ENCODE measurements at places on chromosomes 2 and 18.

- no peak for DNase-seq
Observed at GRCh38 chr2:182456784-182457183, 29.9 kb upstream of the PDE1A start.

- no peak for DNase-seq
Observed at GRCh38 chr18:76491473-76491775, 3.6 kb downstream of the ZNF516 start.

DNA sequence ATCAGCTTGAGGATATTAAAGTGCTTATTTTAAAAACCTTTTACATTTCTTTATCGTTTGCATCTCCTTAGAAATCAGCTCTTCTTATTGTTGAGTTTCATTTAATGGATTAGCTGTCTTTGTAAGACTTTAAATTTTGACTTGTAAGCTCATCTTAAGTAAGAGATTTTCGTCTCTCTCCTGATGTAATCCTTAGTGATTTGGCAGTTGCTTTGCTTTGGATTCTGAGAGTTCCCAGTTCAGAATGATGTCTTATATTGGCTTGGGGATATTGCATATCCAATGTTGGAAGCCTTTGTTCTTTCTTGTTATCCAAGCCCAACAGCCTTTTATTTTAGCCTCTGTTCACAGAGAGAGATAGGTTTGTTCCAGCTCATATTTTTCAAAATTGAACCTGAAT, 212.1 kb downstream of the ARL6IP6 start:
- no peak for DNase-seq

DNA sequence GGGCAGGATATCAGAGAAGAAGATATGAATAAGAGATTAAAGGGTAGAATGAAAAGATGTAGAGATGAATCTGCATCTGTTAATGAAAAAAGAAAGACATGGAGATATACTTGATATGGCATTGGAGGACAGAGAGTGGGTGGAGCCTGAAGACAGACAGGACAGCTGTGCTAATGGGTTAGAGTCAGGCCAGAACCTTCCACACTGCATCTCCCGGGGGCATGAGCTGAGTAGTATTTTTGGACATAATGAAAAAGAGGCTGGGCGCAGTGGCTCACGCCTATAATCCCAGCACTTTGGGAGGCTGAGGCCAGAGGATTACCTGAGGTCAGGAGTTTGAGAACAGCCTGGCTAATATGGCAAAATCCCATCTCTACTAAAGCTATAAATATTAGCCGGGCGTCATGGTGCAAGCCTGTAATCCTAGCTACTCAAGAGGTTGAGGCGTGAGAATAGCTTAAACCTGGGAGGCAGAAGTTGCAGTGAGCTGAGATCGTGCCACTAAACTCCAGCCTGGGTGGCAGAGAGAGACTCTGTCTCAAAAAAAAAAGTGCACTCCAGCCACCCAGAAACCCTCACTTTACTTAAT, 11.4 kb downstream of the FLACC1 start:
- no peak for DNase-seq

DNA sequence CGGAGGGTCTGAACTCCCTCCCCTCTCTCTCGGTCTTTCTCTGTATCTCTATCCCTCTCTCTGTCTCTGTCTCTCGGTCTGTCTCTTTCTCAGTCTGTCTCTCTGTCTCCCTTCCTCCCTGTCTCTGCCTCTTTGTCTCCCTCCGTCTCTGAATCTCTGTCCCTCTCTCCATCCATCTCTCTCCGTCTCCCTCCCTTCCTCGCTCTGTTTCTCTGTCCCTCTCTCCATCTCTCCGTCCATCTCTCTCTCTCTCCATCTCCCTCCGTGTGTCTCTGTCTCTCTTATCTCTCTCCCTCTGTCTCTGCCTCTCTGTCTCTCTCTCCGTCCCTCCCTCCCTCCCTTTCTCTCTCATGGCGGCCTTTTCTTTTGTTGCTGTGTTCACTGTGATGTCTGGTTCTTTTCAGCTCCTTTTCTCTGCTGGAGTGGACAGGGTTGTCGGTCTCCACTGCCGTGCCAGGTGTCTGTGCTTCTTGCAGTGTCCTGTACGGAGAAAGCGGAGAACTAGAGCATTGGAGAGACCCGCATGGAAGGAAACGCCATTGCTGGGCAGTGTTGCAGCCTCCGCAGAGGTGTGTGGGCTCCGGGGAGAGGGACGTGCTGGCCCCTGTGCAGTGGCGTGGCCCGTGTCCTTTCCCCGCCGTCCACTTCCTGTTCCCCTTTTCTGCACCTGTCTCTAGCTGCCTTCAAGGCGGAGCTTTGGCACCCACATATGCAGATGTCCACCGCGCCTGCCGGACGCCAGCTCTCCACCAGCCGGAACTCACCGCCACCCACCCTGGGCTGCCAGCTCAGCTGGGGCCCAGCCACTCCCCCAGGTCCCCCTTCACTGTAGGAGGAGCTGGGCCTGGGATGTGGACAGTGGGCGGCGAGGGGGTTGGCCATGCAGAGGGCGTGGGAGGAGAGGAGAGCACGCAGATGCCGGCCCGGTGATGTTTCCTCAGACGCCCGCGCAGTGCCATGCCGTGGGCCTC, 113.1 kb downstream of the NFATC1 start:
- DNase-seq, result no peak

GRCh38 chr2:200534572-200534971, 8.6 kb downstream of the SGO2 start:
- DNase-seq, result no peak

- DNase-seq, result no peak
Observed at GRCh38 chr18:48535956-48536355, 2.9 kb upstream of the CTIF start.

DNA sequence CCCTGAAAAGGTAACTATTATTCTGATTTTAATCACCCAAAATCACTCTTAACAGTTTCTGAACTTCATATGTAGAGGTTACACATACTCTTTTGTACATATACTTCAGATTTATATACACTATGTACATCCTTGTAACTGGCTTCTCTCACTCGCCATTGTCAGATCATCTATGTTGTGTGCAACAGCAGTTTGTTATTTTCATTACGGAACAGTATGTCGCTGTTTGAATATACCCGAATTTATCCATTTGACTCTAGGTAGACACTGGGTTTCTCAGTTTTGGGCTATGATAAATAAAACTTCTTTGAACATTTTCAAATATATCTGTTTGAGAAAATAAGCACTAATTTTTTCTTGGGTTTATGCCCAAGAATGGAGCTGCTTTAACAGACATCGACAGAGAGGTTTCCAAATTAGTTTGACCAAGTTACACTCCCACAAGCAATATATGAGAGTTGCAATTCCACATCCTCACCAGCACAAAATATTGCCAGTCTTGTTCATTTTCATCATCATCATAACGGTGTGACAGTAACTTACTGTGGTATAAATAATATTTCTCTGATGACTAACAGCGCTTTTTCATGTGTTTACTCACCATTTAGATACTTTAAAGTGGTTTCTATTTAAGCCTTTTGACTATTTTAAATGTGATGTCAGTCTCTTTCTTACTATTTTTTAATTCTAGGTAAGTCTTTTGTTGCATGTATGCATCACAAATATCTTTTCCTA, 80.9 kb downstream of the SMC6 start:
- DNase-seq, result no peak

DNA sequence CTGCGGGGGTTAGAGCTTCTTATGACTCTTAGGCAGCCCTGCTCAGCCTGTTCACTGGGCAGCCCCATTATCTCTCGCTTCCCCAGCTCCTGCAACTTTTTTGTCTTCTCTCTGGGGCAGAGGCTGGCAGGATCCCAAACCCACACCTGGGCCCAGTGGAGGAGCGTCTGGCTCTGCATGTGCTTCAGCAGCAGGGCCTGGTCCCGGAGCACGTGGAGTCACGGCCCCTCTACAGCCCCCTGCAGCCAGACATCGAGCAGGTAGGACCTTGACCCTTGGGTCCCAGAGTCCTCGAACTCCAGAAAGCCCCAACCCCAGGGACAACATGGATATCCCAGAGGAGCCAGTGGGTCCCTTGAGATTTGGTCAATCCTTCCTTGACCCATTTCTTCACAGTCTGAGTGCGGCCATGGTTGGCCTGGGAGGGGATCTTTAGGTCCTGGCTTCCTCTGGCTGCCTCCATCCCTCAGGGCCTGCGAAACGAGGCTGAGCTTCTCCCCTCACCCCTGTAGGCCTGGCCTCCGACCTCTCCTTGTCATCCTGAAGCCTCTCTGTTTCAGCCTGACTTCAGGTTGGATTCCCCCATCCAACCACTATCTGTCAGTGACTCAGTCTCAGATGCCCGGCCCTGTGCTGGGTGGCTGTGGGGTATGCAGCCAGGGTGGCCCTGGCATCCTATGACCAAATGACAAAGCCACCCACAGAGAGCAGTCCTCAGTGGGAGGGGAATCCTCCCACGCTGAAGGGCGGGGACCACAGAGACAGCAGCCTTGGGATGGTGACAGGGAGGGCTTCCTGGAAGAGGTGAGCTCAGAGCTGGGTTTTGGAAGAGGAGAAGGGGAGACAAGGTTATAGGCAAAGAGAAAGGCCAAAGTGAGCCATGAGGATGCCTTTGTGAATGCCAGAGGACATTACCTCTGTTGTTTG, 214.2 kb downstream of the DYSF start:
- DNase-seq, result no peak

Measured in left renal pelvis (tissue), 4 donors.